ENCODE measurements at places on chromosomes 4 and X.

GRCh38 chrX:125998432-125998831 is 167.7 kb downstream of the DCAF12L2 start:
- DNase-seq = no peak

- DNase-seq = no peak
Observed at GRCh38 chr4:162497564-162498167, 333.9 kb upstream of the FSTL5 start.

DNA sequence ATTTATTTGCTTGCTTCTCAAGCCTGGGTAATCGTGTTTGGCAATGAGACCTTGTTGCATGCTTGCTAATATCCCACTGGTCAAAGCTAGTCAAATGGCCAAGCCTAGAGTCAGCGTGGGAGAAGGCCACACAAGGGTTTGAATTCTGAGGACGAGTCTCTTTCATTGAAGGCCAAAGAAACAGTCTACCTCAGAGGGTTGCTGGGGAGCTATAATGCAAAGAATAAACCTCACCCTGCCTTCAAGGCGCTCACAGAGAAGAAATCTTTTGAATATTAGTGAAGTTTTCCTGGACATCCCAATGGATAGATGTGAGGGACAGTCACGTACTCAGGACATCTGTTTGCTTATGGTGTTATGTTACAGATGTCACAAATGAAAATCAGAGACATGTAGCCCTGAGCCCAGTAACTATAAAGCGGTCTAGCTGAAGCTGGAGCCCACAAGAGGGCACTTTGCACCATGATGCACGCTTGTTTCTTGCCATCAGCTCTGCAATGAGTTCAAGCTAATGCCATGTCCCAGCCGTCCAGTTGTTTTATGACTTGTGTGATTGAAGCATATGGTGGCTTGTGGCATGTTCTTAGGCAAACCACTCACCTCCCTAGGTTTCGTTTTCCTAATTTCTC is 1.1 kb upstream of the TLR3 start:
- DNase-seq = peak; percentile 10

DNA sequence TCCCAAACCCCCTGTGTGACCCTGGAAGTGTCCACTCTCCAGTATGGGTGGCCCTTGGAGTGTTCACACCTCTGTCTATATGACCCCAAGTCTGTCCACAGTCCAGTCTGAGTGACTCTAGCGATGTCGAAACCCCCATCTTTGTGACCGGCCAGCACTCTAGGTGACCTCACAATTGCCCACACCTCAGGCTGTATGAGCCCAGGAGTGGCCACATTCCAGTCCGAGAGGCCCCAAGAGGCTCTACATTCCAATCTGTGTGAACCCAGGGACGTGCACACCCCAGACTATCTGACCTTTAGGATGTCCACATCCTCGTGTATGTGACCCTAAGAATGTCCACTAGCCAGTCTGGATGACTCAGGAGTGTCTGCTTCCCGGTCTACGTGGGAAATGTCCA is 7.3 kb upstream of the GLOD5 start:
- DNase-seq = no peak

- DNase-seq = peak; percentile 30
Observed at GRCh38 chrX:53071604-53072417, 10.4 kb upstream of the TSPYL2 start.

GRCh38 chr4:181372014-181372413 is 871.2 kb upstream of the TENM3 start:
- no peak for DNase-seq

DNA sequence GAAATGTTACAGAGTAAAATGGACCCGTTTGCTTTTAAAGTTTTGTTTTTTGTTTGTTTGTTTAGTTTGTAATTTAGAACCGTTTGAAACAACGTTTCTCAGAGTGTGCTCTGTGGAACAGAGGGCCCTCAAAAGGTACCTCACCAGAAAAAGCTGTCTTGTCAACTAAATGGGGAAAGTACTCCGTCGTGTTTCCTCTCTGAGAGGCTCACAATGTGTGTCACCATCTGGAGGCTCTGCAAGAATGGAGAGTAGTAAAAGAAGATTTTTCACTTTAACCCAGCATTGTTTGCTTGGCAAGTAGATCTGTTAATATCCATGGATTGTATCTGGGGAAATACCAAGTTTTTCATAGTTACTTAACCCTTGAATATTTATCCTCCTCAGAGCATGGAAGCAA is 1.5 kb upstream of the ENPEP start:
- DNase-seq = no peak

GRCh38 chrX:147693511-147693910 is 218.2 kb upstream of the FMR1 start:
- no peak for DNase-seq

GRCh38 chrX:118523920-118524319 is 28.3 kb downstream of the DOCK11 start:
- no peak for DNase-seq

GRCh38 chr4:173485164-173485563 is 44.9 kb downstream of the HAND2 start:
- DNase-seq = no peak

GRCh38 chr4:171644430-171645057 is 168.7 kb upstream of the GALNTL6 start:
- no peak for DNase-seq

DNA sequence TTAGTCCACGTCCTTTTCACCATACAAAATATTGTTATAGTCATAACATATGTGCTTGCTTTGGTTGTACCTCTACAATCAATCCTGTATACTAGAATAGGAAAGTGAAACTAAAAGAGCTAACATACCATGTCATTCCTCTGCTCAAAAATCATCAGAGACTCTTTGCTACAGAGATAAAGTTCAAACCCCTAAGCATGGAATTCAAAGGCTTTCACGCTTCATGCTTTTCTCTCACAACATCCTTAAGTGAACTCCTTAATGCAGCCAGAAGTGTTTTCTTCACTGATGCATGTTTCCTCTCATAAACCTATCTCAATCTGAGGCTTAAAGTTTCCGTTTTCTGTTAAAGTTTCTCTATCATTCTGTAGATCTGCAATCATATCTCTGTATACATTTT is 744.6 kb upstream of the IGFBP7 start:
- no peak for DNase-seq

DNA sequence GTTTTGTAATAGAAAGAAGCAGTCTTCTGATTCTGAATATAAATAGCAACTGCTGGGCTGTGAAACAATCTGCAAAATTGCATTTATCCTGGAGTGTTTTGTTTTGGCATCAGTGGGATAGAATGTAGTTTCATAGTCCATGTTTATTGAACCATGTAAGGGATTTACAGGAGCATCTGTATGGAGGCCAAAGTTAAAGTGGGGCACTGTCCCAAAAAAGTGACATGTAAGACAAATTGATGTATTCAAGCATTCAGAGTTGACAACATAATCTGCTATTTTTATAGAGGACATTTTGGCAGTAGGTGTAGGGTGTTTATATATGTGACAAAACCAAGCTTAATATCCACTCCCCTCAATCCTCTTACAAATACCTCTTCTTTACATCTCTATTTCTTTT is 200.5 kb upstream of the ANK2 start:
- DNase-seq = no peak

GRCh38 chrX:97494756-97495372 is 611.2 kb downstream of the RPA4 start:
- no peak for DNase-seq

DNA sequence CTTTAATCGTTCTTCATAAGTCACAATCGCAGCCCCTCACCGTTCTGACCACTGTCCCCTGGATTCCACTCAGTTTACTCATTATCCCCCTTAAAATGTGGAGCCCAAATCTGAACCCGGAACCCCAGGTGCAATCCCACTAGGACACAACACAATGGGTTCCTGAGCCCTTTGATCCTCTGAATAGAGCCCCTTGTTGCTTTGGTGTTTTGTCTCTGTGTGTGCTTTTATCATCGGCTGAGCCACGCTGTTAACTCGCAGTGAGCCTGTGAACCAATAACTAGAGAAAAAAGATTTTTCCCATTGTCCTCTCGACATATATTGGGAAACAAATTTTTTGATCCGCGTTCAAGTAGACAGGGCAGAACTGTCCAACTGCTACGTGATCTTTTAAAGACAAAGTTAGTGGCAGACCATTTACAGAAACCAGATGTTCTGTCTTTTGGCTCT is 617 bp upstream of the PDHA1 start:
- no peak for DNase-seq

GRCh38 chr4:164768516-164768915 is 14.6 kb downstream of the SMIM31 start:
- DNase-seq = no peak

DNA sequence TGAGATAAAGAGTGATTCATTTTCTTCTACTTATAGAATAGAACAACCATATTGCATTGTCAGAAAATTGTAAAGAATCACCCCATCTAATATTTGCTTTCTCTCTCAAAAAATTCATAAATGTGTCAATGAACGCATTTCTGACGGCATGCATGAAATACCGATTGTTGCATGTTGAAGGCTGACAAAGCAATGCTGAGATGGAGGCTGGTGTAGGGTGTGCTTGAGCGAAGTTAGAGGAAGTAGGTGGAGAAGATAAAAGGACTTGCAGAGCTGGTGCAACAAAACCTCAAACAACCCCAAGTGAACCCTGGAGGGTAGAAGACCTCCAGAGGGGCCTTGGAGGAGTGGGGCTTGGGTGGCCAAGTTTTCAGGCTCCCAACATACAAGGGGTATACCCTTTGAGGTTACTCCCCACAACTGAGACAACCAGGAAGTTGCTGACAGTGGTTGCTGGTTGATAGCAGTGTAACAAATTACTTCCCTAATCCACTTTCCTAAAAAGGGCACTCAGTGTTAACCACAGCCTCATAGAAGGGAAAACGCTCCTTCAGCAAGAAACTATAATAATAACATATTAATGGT is 452.7 kb downstream of the NLGN4X start:
- no peak for DNase-seq

GRCh38 chr4:92618968-92619367 is 315.2 kb downstream of the GRID2 start:
- DNase-seq = no peak

DNA sequence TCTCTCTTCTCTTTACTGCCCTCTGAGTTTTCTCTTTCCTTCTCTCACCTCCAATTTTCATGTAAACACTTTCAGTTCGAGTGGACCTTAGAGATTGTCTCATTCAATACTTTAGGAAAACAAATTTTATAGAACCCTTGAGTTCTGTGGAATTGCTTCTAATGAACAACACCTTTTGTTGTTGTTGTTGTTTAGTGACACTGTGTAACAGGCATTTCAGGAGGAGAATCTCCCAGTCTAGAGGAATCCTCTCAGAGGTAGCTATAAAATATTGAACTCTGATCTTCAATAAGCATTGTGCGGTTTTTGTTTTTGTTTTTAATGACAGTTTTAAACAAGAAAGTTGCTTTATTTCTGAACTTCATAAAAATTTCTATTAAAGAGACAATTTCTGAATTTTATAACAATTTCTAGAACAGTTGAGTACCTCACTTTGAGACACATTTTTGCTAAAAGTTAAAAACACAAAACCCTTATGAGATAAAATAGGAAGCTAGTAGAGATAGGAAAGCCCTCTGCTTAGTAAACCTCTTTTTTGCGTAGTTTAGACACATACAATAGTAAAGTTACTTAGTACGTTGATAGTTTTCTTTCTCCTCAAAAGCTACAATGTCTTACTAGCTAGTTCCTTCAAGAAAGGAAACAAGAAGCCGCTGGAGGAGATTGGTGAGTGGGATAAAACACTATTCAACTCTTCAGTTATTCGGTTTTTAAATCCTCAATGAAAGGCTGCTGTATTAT is 38.8 kb downstream of the CLCN3 start:
- DNase-seq = no peak

- no peak for DNase-seq
Observed at GRCh38 chrX:133550665-133551485, 135.6 kb upstream of the GPC4 start.

DNA sequence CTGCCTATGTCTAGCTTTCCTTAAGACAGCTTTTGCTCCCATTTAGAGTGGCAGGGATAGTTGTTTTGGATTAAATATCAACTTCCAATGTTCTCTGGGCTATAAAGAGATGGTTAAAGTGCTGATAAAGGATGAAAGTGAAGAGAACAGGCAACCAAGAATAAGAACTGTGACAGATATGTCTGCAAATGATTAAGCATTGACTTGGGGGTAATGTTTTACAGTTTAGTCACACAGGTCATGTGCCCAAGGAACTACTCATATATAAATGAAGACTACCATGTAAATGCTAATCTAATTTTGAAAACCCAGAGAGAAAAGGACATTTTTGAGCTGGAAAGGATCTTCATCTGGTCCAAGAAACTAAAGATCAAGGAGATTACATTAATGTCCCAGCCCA is 42.1 kb downstream of the RBMX2 start:
- DNase-seq = no peak

- DNase-seq = no peak
Observed at GRCh38 chr4:526189-526909, 27.3 kb downstream of the PIGG start.

GRCh38 chrX:42992199-42992943 is 214.4 kb upstream of the PPP1R2C start:
- DNase-seq = no peak

GRCh38 chrX:154471839-154472684 is 7.0 kb downstream of the LAGE3 start:
- no peak for DNase-seq

DNA sequence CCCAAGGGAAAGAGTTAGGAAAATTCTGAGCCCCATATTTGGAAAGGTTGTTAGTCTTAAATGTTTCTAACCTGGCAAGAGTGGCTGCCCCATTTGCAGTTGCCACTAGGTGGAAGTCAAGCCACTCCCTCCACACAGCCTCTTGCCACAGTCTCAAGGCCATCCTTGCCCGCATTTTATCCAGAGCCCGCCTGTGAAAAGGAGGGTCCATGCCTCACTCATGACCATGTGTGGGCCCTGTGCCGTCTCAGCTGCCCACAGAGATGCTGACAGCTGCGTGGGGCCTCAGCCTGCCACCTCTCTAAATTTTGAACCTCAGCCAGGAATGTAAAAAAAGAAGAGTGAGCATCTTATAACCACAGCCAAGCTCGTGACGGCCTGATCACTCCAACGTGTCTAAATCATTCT is 201.5 kb upstream of the FAM241A start:
- DNase-seq = no peak

DNA sequence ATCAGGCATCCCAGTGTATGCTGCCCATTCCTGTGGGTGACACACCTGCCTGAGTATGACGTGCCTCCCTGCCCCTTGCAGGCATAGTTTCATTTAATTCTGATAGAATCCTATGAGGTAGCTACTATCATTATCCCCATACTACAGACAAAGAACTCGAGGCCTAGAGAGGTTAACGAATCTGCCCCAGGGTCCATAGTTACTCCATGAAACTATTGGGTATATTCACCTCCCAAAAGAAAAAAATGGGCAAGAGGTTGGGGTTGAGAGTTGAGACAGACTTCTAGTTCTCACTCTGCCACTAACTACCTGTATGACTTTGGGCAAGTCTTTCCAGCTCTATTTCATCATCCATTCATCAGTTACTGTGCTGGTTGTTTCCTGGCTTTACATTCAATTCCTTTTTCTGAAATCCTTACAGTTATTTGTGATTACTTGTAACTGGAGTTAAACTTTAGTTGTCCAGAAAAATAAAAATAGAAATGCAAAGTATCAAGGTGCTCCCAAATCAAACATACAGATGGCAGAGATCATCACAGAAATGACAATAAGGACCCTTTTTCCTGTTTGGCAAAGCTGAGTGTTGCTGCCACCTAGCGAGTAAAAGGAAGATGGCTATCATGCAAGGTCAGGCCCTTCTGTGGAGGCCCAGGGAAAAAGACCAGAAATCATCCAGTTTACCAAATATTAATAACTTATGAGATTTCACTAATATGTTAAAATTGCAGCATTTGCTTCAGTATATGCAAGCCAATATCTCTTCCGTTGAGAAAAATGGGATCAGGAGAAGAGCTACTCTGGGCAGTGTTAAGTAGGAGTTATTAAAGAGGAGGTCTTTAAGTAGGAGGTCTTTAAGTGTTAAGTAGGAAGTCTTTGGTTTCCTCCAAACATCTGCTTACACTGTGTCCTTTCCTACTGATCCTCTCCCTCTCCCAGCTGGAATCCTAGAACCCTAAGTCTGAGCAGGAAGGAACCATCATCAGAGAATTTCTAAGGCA is 17.1 kb upstream of the MAP7D3 start:
- peak; percentile 1 for DNase-seq

All from stimulated activated CD4-positive, alpha-beta T cell treated with anti-CD3 and anti-CD28 coated beads, TNF-alpha, amount 100 ng/mL, for 1 hour (primary cell).